EL (cell line): ENCODE measurements at places on chromosomes 12 and 14.

- DNase-seq: peak; percentile 62
These were observed 1205.3 kb downstream of the GALC start for GRCh38 chr14:86787717-86788116.

DNA sequence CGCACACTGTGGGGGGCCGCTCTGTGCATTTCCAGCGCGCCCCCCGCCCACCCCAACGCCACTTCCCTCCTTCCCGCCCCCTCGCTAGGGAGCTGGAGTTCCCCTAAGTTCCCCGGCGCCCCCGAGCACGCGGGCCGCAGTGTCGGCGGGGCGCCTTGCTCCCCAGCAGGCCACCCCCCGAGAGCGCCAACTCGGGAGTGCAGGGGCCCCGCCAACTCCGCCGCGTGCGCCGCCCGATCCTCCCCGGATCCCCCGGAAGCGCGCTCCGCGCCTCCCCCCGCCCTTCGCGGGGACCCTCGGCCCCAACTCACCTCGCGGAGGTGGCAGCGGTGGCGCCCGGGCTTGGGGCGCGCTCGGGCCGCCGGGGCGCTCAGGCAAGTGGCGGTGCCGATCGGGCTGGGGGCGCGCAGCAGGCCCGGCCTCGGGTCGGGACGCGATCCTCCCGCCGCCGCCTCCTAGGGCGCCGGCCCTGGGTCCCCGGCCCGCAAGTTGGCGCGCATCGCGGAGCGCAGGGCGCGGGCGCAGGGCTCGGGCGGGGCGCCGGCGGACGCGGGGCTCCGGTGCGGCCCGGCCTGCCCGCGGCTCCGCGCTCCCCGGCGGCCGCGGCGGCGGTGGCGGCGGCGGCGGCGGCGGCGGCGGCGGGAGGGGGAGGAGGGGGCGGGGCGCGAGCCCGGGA lies at the start of gene NCOR2:
Gene NCOR2 (minus strand): TSS at position 616 of the 676 bp plus-strand sequence. CDS start 72,361 bp downstream, outside the sequence.
- peak; percentile 42 for DNase-seq

GRCh38 chr14:20998674-20999366 lies at the start of gene SLC39A2:
SLC39A2 (plus strand) TSS chr14:20999293; CDS start chr14:20999447, 154 bp downstream.
- peak; percentile 70 for DNase-seq

- no peak for DNase-seq
These were observed 20.2 kb upstream of the OASL start for GRCh38 chr12:121059031-121059898.

- no peak for DNase-seq
These were observed 12.5 kb downstream of the RTL1 start for GRCh38 chr14:100891051-100891450.

DNA sequence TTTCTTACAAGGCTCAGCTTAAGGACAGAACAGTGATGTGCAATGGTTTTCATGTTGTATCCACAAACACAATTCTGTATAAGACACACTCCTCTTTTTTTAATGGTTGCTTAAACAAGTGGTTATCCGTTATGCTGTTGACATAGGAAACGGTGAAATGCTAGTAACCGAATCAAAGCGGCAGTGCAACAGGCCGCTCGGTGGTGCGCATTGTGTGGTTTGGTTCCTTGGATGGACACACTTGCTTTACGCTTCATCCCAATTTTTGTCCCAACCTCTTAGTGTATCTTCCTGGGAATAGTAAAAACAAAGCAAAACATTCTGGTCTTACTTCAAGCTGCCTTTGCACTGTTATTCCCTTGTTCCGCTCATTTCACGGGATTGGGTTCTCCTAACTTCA lies 650 bp upstream of the PTGER2 start:
- no peak for DNase-seq

- no peak for DNase-seq
These were observed 42.9 kb downstream of the BRAP start for GRCh38 chr12:111642681-111643426.

- DNase-seq: no peak
These were observed 411.1 kb downstream of the TMEM121 start for GRCh38 chr14:105937253-105938054.

DNA sequence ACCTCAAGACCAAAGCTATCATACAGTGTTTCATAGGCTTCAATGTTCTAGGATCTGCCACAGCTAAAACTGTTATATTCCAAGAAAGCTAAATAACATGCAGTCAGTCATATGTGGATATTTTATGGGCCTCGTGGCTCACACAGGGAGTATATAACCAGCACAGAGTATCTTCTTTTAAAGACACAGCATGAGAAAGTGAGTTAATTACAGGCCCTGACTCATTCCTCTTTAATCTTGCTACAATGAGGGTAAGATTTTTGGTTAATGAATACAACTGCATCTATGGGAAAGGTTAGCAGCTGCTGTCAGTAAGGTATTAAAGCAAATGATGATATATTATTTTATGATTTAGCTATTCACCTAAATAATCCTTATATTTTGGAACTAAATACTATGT lies 111.0 kb downstream of the TRAFD1 start:
- peak; percentile 2 for DNase-seq

GRCh38 chr12:12716793-12717585 lies at the start of gene CDKN1B:
CDKN1B (plus strand) TSS chr12:12717368; CDS start chr12:12717840, 472 bp downstream.
- DNase-seq: peak; percentile 97

DNA sequence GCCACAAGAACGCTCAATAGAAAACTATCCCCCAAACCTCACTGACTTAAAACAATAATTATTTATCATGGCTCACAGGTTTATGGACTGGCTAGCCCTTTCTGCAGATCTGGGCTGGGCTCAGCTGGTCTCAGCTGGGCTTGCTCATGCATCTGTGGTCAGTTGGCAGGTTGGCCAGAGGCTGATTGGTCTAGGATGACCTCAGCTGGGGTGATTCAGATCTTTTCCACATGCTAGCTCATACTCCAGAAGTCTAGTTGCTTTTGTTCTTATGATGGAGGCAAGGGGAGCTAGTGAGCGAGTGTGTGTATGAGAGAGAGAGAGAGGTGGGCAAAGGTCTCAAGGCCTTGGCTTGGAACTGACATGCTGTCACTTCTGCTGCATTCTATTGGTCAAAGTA lies 181.2 kb upstream of the NRXN3 start:
- peak; percentile 90 for DNase-seq

DNA sequence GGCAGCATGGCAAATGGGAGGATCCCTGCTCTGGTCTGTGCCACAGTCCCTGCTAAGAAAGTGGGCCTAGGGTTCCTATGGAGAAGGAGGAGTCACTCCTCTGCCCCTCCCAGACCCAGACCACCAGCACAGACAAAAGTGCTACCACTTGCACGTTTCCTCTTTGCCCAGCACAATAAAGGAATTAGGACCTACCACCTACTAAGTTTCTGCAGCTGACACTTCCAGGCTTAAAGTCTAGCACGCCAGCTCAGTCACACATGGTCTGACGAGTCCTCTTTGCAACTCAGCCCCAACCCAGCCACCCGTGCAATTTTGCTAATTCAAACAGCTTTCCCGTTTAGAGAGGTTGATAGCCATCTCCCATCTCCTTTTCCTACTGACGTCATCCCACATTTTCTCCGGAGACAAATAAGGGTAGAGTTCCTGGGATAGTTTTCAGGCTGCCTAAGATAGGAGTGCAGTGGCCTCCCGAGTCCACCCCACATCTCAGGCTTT lies 66.2 kb upstream of the PTGR2 start:
- peak; percentile 94 for DNase-seq

DNA sequence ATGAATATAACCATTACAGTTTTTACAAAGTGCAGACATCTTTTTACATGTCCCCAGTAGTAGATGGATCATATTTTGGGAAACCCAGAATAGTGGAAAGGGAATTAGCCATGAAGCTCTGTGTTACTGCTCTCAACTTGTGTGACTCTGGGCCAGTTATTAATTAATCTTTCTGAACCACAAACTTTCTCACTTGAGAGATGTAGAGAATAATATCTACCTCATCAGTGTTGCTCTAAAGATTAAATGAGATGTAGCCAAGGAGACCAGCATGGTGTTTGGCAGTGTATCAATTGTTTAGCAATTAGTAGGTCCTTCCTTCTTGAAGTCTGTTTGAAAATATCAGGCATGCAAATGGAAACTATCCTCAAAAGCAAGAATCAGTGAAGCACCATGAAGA lies 169.2 kb downstream of the TMTC2 start:
- DNase-seq: no peak

GRCh38 chr14:32072676-32073075 lies 4.4 kb upstream of the ARHGAP5 start:
- DNase-seq: no peak

DNA sequence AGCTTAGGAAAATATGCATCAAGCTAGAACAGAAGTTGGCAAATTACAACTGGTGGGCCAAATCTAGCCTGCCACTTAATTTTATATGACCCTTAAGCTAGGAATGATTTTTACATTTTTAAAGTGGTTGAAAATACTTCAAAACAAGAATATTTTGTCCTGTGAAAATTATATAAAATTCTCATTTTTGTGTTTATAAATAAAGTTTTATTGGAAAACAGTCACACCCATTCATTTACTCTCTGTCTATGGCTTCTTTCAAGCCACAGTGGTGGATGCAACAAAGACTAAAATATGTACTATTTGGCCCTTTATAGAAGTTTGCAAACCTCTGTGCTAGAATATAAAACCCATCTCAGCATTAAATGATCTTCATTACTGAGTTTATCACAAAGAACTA lies 2.1 kb upstream of the ABCD2 start:
- no peak for DNase-seq

DNA sequence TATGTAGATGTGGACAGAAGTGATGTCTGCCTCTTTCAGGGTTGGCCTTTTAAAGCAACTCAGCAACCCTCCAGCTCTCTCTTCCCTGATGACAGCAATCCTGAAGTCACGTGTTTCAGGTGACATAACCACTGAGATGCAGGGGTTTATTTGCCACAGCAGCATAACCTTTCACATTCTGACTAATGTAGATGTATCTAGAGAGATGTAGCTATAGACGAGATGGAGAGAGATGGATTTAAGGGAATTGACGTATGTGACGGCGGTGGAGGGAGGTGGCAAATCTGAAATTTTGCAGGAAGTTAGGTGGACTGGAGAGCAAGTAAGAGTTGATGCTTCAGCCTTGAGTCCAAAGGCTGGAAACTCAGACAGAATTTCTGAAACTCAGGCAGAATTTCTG lies 126.0 kb downstream of the ZFP36L1 start:
- DNase-seq: no peak

GRCh38 chr12:25723336-25723735 lies 170.3 kb upstream of the LMNTD1 start:
- no peak for DNase-seq

DNA sequence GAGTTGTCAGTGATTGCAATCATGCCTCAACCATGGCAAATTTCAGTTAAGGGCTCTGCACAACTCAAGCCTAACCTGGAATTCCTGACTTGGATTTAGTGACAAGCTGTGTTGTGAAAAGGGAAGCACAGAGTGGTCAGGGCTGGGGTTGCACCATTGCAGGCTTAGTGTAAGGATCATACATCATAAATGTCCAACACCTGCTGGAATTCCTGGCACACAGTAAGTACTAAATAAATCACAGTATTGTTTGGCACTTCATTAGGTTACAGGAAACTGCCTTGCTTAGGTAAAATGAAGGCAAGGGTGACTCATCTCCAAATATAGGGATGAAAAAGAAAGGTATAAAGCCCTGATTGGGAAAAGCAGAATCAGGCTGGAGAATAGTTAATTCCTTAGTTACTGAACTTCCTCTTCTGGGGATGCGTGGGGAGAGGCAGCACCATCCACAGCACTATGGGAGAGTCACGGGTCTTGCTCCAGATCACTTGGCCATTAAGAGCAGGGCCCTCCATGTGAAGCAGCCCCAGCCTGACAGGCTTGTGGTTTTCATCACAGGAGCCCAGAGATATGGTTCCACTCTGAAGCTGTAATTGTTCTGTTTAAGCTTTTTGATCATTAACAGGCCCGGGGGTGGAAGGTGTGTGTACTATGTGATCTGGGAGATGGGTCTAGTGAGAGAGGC lies 39.7 kb downstream of the SLC8A3 start:
- no peak for DNase-seq

- DNase-seq: peak; percentile 81
These were observed 55.1 kb upstream of the E2F7 start for GRCh38 chr12:77120156-77121085.

- DNase-seq: peak; percentile 64
These were observed 367.8 kb upstream of the CLEC14A start for GRCh38 chr14:38623661-38624060.

DNA sequence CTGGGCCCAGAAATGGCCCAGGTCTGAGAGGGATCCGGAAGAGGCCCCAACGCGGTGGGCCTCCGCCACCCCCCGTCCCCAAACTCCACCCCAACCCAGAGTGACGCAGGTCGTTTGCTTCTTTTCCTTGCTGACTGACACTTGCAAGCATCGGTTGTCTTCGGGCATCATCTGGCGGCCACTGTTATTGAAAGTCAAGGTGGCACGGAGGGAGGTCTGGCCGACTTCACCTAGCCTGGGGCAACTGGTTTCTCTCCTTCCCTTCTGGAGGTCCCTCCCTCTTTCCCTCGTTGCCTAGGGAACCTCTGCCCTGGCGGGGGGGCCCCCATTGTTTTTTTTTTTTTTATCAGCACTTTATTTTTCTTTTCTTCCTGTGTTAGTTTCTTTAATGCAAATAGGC lies 241.8 kb downstream of the ALG10 start:
- no peak for DNase-seq

DNA sequence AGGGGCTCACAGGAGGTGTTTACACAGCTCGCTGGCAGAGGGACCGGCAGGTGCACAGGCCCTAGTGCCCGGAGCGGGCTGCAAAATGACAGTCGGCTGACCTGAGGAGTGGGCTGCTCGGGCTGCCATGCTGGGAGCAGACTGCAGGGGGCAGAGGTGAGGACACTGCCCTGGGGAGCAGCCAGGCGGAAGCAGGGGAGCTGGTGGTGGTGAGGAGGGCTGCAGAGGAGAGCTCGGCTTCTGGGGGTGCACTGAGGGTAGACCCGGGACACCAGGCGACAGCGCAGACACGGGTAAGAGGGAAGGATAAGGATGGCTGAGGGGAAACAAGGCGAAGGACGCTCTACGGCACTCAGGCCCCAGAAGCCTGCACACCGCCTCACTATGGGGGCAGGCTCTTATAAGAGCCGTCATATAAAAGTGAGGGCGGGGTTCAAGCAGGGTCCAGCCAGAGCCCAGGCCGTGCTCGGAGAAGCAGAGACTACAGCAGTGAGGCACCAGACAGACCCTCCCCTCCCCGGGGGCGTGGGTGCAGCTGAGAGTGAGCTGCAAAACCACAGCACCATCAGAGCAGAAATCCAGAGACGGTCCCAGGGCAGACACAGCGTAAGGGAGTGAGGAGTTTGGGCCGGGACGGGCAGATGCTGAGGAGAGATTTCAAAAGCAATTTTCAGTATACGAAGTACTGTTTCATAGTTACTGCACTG lies 62.5 kb downstream of the CCDC88C start:
- DNase-seq: no peak

- no peak for DNase-seq
These were observed 131.5 kb downstream of the KCNK10 start for GRCh38 chr14:88191605-88192004.

GRCh38 chr12:96403870-96404269 lies 3.6 kb upstream of the CDK17 start:
- DNase-seq: no peak

- no peak for DNase-seq
These were observed 780 bp upstream of the SLC41A2 start for GRCh38 chr12:104958805-104959334.

- no peak for DNase-seq
These were observed 3.5 kb downstream of the TGFB3 start for GRCh38 chr14:75978249-75978731.
